Umbilical cord (tissue), 2 donors: ENCODE measurements at places on chromosomes 5 and 9.

DNA sequence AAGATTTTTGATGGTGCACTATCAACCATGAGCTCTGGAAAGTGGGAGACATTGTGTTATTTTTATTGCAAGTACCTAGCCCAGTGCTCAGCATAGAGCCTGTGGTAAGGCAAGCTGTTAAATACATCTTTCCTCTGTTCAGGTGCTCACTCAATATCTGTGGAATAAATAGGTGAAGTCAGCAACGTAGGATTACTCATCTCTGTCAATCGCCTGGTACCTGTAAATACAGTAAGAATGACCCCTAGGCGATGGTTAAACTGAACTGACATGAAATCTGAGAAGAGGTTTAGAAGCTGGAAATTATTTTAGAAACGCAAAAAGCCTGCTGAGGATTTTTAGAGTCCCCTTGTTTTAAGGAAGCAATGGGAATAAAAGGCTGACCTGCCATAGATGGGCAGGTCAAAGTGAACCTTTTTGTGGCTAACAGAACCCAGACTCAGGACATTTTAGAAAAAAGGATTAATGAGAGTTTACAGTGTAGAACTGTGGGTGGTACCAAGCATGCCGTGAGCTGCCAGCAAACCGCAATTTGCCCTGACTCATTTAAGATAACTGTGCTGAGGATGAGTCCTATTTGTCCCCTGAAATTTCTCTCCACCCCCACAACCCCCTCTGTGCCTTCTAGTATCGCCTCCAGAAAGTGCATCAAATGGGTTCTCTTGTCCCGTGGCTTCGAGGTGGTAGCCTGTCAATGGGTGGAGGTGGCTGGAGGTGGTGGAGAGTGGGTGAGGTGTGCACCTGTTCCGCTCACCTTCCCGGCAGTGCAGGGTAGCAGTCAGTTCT lies 375.1 kb downstream of the MED10 start:
- no peak for DNase-seq

DNA sequence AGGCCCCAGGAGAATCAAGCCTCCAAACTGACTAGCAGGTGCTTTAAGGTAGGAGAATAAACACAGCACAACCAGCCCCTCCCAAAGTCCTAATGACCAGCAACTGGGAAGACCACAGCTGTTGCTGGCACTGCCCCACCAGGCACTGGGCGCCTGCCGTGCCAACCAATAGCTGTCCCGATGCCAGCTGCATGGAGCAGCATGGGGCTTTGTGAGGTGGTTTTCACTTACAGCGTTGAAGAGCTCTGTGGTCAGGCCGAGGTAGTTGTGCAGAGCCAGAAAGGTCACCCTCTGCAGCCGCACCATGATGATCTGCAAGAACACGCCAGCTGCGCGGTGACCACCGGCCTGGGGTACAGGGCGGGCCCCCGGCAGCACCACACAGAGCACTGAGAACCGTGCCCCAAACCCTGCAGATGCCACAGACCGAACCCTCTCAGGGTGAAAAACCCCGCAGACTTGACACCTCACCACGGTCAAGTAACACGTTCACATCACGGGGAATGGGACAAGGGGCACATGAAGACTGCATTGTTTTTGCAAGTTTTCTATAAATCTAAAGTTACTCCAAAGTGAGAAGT lies 28.7 kb downstream of the PNPLA7 start:
- DNase-seq = no peak

DNA sequence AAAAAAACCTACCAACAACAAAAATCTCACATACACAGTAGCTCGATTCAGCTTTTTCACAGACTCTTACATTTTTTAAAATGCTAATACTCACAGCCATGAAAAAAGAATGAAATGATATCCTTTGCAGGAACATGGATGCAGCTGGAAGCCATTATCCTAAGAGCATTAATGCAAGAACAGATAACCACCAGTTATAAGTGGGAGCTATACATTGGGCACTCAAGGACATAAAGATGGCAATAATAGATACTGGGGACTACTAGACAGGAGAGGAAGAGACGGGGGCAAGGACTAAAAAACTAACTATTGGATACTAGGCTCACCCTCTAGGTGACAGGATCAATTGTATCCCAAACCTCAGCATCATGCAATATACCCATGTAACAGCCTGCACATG lies 90.3 kb upstream of the CCNH start:
- no peak for DNase-seq

DNA sequence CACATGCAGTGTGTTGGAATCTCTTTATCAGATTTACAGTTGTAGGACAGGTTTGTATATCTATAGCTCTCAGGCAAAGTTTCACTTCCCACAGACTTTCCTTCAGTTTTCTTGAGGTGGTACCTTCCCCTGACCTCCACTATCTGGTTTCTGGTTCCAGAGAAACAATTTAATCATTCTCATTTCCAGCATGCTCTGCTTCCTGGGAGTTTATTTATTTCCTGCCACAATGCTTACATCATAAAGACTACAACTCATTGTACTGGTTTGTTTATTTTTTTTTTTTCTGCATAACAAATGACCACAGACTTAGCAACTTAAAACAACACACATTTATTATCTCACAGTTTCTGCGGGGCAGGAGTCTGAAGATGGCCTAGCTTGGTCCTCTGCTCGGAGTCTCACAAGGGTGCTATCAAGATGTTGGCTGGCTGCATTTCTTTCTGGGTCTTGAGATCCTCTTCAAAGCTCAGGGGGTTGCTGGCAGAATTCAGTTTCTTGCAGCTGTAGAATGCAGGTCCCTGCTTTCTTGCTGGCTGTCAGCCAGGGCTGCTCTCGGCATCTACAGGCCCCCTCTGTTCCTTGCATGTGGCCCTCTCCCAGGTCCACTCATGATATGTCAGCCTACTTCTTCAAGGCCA lies 247.7 kb downstream of the ENC1 start:
- no peak for DNase-seq

DNA sequence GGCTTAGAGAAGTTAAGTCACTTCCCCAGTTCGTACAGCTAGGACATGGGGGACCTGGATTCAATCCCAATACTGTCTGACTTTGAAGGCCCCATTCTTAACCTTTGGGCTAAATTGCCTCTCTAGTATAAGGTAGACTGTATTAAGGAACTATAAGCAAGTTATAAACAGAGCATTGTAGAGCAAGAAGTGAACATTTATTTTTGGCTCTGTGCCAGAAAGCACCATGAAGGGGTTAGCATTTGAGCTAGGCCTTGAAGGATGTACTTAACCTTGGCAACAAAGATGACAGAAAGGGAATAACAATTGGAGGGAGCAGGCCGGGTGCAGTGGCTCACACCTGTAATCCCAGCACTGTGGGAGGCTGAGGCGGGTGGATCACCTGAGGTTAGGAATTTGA lies 32.8 kb downstream of the GALNT10 start:
- DNase-seq = no peak

- no peak for DNase-seq
Observed at GRCh38 chr9:36542355-36542754, 30.3 kb upstream of the MELK start.

- DNase-seq = no peak
Observed at GRCh38 chr5:146233441-146233840, 30.0 kb downstream of the RBM27 start.

DNA sequence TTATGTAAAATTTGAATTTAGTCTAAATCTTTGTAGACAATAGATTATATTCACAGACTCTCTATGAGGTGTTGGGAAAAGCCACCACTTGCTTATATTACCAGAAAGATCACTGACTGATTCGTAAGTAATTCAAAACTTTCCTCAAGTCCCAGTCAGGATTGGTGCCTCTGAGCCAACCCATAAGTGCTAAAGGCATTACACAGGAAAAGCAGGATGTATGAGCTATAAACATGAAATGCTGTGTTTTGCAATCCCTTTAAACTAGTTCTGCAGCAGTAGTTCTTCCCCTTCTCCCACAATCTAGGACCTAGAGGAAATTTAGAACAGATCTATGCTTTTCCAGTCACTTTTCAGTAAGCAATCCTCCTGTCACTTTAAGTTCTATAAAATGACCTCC lies 48.0 kb downstream of the SHLD3 start:
- DNase-seq = peak; percentile 52

DNA sequence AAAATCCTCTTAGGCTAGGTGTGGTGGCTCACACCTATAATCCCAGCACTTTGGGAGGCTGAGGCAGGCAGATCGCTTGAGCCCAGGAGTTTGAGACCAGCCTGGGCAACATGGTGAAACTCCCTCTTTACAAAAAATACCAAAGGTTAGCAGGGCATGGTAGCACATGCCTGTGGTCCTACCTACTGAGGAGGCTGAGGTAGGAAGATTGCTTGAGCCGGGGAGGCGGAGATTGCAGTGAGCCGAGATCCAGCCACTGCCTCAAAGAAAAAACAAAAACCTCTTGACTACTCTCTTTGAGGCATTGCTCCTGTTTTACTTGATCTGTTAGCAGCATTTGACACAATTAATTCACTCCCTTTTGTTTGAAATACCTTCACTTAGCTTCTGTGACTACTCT lies 20.7 kb downstream of the KIF2A start:
- no peak for DNase-seq

- no peak for DNase-seq
Observed at GRCh38 chr9:109872901-109873300, 92.9 kb downstream of the PALM2AKAP2 start.

DNA sequence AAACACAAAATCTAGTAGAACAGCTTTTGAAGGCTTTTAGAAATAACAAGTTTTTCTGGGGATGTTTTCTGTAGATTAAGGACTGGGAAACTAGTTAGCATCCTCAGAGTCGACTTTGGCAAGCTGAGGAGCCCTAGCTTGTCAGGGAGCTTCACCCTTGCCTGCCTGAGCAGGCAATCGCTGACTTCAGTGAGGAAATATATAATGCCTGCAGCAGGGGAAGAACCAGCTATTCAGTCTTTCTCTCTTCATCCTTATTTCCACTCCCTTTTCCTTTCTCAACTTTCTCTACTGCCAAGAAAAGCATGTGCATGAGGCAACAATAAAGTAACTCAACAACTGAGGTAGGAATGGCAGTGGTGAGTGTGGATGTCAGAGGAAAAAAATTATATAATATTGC lies 54.7 kb downstream of the PLK2 start:
- DNase-seq = no peak

- no peak for DNase-seq
Observed at GRCh38 chr5:133232911-133233310, 181.1 kb downstream of the HSPA4 start.

- DNase-seq = no peak
Observed at GRCh38 chr5:56722317-56722716, 93.0 kb upstream of the MAP3K1 start.

DNA sequence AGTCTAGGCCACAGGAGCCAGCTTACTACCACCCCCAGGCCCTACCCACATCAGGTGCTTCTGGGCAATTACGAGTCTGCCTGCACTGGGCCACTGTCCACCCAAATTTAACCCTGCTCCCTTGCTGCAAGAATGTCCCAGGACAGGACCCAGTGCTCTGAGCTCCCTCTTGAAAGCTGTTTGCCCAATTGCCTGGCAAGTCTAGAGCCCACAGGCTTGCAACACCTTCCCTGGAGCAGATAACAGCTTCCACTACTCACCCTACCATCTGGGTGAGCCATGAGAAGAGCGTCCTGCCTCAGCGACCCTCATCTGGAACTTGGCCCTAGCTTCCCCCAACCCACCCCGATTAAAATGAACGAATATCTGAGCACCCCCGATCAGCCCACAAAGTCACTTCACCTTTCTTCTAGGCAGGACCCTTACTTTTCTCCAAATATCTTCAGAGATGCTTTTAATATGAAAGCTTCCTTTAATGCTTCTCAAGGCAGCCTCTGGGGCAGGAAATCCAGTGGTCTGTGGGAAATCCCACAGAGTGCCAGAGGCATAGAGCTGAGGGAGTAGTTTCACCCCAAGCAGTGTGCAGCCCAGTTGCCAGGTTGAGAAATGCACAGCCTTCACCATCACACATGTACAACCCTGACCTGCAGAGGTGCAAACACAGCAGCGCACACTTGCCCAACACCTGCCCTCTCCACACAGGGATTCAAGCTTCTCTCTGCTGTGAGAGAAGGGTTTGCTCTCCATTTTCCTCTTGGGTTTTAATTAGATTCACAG lies 10.6 kb downstream of the ACSL6 start:
- no peak for DNase-seq

GRCh38 chr5:141617128-141617527 lies 1.7 kb downstream of the DIAPH1 start:
- DNase-seq = no peak

DNA sequence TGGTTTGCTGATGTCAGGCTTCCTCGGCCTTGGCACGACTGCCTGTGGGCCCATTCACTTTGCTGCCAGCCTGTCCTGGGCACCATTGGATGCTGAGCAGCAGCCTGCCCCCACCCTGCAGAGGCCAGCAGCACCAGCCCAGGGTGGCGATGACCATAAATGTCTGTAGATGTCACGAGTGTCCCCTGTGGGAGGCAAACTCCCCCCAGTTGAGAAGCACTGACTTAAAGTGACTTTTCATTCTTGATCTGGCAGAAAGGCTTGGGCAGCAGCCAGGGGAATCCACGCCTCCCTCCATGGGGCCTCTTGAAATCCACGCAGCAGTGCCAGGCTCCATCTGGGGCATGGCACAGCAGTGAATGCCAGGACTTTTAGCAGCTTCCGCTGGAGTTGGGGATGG lies 21.8 kb downstream of the IRX4 start:
- DNase-seq = no peak

DNA sequence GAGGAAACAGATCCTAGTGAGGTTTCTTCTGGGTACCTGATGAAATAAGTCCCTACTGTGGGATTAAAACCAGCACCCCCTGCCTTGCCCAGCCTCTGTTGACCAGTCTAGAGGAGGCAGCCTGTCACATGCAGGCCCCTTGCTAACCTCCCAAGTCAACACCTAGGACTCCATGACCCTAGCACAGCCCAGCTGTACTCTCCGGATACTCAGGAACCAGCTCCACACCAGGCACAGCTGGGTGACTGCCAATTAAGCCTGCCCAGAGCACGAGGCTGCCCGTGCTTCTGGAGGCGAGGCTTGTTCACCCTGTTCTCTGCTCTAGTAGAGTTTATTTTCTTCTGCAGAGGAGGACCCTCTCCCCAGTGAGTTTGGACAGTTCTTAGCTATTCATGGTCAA lies 92.5 kb downstream of the SNX24 start:
- DNase-seq = no peak

- no peak for DNase-seq
Observed at GRCh38 chr9:96408409-96409280, 9.5 kb downstream of the ZNF367 start.

DNA sequence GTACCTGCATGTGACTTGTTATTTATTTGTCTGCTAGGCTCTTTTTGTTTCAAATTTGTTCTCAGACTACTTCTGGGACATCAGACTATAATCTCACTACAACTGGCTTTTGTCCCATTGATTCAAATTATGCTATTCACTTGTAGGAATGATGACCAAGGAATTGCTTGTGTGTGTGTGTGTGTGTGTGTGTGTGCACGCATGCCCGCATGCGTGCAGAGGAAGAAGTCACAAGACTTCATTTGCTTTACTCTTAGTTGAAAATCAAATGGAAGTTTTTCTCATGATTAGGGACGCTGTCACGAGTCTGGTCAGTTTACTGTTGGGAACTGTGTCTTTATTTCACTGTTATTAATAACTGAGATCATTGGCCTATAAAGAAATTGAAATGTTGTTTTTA lies 268.7 kb downstream of the RAB3C start:
- DNase-seq = no peak

- peak; percentile 79 for DNase-seq
Observed at GRCh38 chr5:33601881-33602280, 161.1 kb downstream of the TARS1 start.

GRCh38 chr9:237858-238345 lies 23.2 kb downstream of the DOCK8 start:
- no peak for DNase-seq

- DNase-seq = no peak
Observed at GRCh38 chr9:86511614-86512360, 157.6 kb upstream of the TUT7 start.

- peak; percentile 22 for DNase-seq
Observed at GRCh38 chr9:77648234-77649108, at the start of gene GNA14. Gene GNA14, minus strand, starts transcription at chr9:77648322. Its CDS starts 529 bp downstream, at chr9:77647793.
